ENCODE measurements at places on chromosomes 12 and 14. TPM values are rescaled to one million over a fixed set of nuclear protein-coding genes. Genes with fewer than 3 reads are reported as not detected.

The TAS2R13 gene
- total RNA-seq = 0.35 TPM

The CLEC7A gene
- total RNA-seq = 1.2 TPM

The ASB2 gene
- 0.20 TPM for total RNA-seq

The EFS gene
- total RNA-seq = 0.68 TPM

The RPL10L gene
- total RNA-seq = not detected

The COX8C gene
- not detected for total RNA-seq

The HCAR2 gene
- not detected for total RNA-seq

The RAD51AP1 gene
- total RNA-seq = 0.65 TPM

The AVPR1A gene
- total RNA-seq = 14.6 TPM

The ESRRB gene
- 0.05 TPM for total RNA-seq

The CAPS2 gene
- 4.1 TPM for total RNA-seq
